Epithelial cell of prostate (primary cell): ENCODE measurements at places on chromosomes 5 and 9.

- DNase-seq, result no peak
Measured at GRCh38 chr5:129440424-129440823, 19.7 kb upstream of the ADAMTS19 start.

- no peak for DNase-seq
Measured at GRCh38 chr5:143318270-143318669, 85.2 kb downstream of the NR3C1 start.

- DNase-seq, result no peak
Measured at GRCh38 chr5:68551436-68551835, 335.9 kb downstream of the PIK3R1 start.

- DNase-seq, result no peak
Measured at GRCh38 chr9:120878188-120879130, 1.5 kb upstream of the PHF19 start.

DNA sequence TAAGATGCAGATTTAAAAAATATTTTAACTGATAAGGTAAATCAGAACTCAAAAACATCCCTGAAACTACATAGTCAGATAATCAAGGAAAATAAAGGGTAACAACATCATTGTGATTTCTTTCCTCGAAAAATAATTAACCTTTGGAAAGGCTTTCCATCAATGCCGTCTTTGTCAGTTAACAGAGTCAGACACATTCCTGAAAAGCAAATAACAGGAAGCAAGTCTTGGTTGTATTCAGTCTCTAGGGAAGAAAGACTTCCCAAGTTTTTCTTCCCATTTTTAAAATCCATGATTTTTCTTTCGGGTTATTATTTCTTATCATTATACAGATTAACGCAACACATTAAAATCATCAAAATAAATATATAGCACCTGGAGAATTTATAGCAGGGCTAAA is 256.4 kb upstream of the CDH6 start:
- DNase-seq, result no peak

DNA sequence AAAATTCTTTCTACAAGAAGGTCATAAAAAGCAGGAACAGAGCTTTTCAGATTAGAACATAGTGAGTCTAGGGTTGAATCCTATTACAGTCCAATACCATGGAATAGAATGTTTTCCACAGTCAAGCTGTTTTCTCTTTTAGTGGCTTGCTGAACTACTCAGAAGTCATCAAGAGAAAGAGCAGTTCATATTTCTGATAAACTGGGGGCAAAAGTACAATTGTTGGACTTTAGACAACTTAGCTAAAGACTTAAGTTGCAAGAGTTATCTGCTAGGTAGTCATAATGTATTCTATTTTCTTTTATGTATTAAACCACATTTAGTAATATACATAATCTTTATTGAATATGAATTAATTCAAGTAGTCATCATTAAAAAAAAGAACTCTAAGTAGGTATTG is 233.1 kb upstream of the GRIA1 start:
- no peak for DNase-seq

- no peak for DNase-seq
Measured at GRCh38 chr9:7827056-7827455, 27.5 kb upstream of the DMAC1 start.

GRCh38 chr9:136337416-136338395 is 10.4 kb downstream of the GPSM1 start:
- no peak for DNase-seq

DNA sequence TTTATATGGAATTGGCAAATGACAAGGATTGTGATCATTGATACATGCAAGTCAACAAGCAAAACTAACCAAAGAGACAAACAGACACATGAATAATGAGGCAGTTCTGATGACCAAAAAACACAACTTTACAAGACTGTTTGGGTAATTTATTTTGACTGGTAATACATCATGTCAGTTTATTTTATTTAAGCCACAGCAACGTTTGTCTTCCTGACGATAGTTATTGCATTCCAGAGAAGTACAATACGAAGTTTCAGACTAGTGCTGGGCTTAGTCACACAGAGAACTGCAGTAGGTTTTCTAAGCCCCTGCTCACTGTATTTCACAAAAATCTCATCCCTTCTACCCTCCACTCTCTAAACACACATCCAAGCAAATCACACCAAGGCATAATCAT is 514.2 kb downstream of the RAB3C start:
- DNase-seq, result no peak

- DNase-seq, result no peak
Measured at GRCh38 chr5:138140268-138140667, 1.0 kb upstream of the NME5 start.

- DNase-seq, result no peak
Measured at GRCh38 chr5:151906246-151906645, 18.4 kb downstream of the GLRA1 start.

DNA sequence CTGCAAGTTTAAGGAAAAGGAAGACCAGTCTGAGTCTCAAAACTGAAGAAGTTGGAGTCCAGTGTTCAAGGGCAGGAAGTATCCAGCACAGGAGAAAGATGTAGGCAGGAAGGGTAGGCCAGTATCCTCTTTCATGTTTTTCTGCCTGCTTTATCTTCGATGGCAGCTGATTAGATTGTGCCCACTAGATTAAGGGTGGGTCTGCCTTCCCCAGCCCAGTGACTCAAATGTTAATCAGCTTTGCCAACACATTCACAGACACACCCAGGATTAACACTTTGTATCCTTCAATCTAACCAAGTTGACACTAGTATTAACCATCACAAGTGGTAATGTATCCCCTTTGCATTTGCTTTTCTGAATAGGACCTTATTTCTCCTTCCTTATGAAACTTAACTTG is 535.9 kb upstream of the FTMT start:
- DNase-seq, result no peak

DNA sequence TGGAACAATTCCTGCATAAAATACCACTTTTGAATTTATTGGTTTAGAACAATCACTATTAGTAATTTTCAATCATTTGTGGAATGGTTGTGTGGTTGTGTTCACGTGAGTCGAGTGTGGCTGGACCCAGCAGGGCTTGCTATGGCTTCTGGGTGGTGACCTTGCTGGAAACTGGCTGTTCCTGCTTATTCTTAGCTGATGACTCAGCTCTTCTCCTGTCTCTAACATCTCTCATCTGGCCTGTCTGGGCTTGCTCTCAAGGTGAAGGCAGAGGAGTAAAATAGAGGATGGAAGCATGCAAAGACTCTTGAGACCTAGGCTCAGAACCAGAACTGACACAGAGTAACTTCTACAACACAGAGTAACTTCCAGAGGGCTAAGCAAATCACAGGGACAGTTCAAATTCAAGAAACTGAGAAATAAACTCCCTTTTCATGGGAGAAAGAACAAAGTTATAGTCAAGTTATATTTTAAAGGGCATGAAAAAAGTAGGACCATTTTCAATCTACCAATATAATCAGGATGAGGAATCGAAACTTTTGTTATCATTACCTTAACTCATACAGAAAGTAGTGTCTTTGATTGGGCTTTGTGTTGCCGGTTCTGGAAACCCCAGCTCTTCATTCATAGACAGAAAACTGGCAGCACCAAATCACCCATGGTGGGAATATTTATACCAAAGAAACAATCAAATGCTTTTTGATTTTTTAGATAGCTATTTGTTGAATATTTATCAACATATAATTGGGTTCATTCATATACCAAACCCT is 665.1 kb downstream of the CDH18 start:
- DNase-seq, result peak; percentile 77

DNA sequence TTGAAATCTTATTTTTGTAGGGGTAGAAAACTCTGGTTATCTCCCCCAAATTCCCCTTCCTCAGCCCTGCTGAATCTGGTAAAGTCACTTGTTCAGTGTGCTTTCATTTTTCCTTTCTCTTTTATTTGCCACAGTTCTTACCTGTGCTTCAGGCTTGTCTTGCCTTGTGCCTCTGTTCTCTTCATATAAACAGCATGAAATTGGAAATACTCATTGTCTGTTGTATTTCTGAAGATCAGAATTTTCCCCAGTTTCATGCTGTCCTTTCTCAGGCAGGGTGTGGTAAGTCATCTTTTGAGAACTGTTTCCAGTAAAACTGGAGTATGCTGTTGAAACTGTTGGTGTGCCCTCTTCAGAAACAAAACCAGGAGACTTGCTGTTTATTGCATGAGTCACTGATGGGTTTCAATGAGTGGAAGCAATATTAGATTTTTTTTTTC is 7.0 kb downstream of the PAM start:
- peak; percentile 26 for DNase-seq

DNA sequence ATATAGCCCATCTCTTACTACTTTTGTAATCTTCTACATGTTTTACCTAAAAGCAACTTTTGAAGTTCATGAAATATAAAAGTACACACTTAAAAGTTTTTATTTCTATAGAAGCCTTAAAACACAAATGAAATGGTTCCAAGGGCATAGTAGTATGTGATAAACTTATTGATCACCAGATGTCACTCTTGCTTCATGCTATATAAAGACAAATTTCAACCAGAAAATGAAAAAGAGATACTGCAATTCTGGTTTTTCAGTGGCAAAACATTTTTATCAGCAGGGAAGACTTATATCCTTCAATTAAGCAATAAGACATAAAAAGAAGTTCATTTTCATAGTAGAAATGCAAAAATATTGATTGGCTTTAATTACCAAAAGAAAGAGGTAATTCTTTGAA is 69.4 kb upstream of the FBXL17 start:
- DNase-seq, result no peak

DNA sequence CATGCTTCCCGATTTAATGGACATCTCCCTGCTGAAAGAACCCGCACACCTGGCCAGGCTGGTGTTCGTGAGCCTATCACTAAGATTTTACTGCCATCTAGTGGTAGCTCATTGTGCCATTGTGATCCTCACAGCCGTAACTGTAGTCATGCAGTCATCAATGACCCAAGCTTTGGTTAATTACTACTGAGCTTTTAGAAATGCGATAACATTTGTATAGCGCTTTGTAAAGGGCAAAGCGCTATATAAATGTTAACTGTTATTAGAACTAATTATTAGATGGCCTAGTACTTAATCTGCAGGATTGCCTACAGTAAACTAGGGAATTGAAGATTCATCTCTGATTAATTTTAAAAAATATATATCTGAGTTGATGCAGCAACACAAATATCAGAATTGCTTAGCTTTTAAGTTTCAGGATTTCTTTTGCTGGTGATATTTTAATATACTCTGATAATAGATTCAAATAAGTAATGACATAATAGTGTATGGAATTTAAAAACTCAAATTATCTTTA is 90.2 kb downstream of the HACD4 start:
- no peak for DNase-seq

DNA sequence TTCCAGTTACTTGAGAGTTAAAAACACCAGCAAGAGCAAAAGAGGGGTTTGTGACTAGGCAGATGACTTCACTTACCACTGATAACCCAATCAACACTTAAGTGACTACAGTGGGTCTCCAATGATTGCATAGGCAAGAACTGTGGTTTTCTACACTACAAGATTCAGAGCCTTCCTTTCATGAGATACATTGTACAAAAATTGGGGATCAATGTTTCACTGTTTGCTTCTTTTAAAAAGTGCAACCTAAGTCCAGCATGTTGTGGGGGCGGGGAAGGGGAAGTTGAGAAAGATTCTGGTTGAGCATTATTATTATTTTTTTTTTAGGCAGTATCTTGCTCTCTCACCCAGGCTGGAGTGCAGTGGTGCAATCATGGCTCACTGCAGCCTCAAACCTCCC is 3.6 kb downstream of the IQGAP2 start:
- DNase-seq, result no peak
